ENCODE measurements at places on chromosomes 1 and 21.

- DNase-seq = no peak
Observed at GRCh38 chr1:182720463-182720862, 36.1 kb upstream of the RGS8 start.

- DNase-seq = peak; percentile 35
Observed at GRCh38 chr1:169550294-169550693, 36.0 kb downstream of the F5 start.

GRCh38 chr1:248696261-248696660, 6.3 kb downstream of the OR14I1 start:
- DNase-seq = no peak

DNA sequence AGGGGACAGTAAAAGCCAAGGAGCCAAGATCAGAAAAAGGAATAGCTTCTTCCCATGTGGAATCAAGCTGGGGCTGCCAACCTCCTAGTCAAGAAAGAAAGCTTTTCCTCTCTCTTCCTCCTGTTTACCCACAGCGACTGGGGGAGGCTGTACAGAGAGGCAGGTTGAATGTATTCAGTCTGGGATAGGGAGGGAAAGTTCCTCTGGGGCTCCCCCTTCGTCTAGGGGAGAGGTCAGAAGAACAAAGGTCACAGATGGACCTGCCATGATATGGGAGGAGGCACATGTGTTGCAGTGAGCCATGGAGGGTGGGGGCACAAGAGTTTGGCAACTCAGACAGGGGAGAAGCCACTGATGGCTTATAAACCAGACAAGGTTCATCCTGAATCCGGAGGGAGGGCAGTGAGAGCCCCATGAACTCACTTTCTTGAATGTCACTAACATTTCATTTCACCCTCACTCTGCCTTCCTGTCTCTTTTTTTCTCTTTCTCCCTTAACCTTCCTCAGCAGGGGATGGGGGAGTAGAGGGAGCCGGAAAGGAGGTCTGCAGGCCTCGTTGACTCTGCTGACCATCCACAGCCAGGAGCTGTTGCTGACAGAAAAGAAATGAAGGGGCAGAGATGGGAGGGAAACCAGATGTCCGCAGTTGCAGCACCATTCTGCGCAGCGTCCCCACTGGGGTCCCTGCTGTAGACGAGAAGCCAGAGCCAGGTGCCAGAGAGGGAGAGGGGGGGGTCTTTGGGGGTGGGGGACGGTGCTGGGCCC, 61.1 kb downstream of the PLXNA2 start:
- DNase-seq = no peak

GRCh38 chr1:80217377-80217986, 1211.0 kb upstream of the ADGRL4 start:
- DNase-seq = peak; percentile 52

DNA sequence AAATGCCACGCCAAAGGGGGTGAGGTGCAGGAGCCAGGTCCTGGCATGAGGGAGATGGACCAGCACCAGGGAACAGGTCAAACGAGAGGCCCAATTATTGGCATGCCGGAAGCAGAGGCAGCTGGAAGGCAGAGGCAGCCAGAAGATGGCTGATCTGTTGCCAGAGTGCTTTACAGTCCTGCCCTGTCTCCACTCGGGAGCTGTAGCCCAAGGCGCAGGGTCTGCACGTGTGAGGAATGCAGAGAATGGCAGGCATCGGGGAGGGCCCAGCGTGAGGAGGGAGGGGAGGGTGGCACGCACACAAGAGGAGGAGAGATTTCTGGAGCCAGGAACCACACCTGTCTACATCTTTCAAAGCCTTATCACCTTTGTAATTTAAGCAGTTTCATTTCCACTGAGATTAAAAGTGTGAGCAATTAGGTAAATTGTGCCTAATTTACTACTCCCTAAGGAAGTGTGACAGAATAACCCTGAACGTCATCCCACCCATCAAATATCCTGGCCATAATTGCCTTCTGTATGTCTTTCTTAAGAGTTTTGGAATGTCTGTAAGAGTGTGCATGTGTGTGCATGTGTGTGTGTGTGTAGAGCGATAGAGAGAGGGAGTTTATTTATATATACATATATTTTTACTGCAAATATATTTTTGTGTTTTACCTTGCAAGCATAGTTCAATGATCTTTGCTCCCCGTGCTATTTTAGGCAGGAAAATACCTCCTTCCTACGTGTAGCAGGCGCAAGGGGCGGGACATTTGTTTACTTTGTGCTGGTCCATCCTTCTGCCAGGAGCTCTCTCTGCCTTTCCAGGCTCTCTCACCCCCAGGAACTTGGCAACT, 125.5 kb upstream of the SERBP1 start:
- DNase-seq = no peak

DNA sequence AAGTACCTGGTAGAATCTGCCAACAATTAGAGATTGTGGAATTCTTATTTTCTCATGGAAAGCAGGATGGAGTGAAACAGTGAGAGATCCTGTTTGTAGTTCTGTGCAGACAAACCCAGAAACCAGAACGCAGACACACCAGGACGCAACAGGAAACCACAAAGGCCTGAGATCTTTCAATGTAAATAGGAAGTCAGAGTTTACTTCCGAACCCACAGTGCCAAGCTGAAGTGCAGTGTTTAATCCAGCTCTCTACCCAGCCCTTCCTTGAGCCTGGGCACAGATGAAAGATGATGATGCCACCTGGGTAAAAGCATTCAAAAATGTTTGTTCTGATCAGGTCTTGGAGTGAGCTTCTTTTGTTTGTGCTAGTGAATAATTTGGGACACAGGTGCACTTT, 244.2 kb upstream of the HOOK1 start:
- peak; percentile 1 for DNase-seq

- DNase-seq = peak; percentile 39
Observed at GRCh38 chr1:31617916-31618746, 642 bp downstream of the HCRTR1 start.

GRCh38 chr1:16205891-16206546, 6.4 kb downstream of the ARHGEF19 start:
- no peak for DNase-seq

DNA sequence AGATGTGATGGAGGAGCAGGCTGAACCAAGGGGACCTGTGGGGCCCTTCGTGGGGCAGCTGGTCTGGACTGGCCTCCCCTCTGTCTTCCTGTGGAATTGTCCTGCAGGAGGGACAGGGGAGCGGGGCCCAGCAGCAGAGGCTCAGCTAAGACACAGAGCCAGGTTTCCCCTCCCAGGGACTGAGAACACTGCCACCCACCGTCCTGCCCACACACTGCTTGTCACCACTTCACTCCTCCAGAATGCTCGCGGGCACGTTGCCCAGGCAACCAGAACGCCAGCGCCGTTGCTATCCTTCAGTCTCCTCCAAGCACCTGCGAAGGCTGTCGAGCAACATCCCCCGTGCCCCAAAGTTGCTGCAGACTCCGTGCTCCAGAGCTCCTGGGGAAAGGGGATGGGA, 46.4 kb downstream of the AJAP1 start:
- DNase-seq = no peak

Data from kidney capillary endothelial cell (primary cell).